ENCODE measurements at places on chromosomes 1 and 21.

DNA sequence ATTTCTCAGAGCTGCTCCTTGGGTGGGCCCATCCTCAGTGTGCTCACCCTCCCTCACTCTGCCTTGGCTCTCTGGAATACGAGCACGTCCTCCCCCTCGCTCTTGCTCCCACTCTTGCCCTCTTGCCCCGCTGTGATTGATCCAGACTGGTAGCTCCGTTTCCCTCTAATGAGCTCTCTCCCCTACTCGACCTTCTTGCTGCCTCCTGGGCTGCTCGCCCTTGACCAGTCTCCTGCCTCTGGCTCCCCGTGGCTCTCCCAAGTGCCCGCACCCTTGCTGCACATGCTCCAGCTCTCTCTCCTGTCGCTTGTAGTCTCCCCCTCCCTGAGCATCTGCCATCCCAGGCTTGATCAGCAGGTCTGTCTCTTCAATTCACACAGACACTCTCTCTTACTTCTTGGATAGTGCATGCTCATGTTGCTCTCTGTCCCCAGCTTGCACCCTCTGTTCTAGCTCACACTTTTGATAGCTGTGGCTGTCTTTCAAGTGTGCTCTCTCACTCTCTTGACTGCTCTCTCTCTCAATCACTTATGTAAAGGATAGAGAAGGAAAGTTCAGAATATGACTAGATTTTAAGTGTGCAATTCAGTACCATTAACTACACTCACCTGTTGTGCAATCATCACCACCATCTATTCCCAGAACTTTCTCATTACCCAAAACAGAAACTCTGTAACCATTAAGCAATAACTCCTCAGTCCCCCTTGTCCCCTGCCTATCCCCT is 51.1 kb downstream of the PHC2 start:
- no peak for DNase-seq

GRCh38 chr1:8632102-8632501 is 185.3 kb downstream of the RERE start:
- DNase-seq, result no peak

DNA sequence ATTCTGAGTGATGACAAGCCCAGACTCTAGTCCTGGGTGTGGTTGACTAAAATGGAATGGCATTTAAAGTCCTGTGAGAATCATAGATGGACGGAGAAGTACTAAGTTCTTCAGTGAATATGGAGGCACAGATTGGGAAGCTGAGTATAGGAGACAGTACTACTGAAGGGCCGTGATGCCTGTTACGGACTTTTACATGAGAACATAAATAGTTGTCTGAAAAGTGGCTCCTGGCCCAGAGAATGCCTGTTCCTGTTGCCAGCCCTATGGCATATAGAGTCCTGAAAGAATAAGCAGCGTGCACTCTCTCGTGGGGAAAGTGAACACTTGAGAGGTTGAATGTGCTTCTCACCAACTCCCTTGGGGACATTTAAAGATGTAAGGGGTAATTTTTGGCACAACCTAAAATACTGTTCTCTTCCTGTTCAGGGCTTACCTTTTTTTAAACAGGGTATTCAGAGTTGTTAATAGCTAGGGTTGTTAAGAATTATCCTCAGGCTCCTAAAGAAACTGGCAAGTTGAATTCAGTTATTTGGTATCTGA is 20.4 kb downstream of the CCT8 start:
- DNase-seq, result no peak

GRCh38 chr1:78146205-78146771 is 100.5 kb downstream of the GIPC2 start:
- DNase-seq, result no peak

DNA sequence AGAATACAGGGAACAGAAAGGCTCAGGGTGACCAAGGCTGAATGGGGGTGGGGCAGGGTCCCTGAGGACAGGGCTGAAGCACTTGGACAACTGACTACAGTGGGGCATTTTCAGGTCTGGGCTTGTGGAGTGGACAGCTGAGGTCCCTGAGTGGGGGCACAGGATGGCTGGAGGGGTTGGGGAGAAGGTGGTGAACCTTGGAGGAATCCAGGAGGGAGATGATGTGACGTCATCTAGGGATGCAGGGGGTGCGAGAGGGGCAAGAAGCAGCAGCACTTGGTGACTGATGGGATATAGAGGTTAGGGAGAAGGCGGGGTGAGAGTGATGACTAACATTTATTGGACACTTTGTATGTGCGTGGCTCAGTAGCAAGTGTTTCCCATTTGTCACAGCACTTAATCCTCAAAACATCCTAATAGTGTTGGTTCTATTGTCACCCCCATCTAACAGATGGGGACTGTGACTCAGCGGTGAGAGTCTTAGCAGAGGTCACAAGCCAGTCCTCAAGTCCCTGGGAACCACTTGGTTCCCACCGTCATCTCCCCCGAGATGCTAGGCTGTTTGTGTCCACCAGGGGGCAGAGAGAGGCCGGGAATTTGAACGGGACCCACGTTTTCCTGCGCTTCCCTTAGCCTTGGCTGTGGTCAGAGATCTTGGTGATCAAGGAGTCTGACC is 27.9 kb upstream of the BMP8B start:
- no peak for DNase-seq

DNA sequence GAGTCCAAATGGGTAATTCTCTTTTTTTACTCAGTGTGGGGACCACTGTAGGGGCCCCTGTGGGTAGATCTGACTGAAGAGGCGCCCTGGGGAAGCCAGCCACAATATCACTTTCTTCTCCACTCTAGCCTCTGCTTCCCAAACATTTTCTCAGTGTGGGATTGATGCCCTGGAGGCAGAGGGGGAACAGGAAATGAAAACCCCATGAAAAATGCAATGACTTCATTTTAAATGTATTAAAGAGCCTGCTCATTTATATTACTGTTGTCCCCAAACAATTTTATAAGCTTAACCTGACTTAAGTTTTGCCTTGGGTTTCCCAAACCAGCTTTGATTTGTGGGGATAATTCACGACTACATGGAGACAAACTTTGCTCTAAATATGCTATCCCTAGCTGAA is 181.9 kb downstream of the C1orf94 start:
- DNase-seq, result no peak

GRCh38 chr1:37108596-37109188 is 74.4 kb upstream of the GRIK3 start:
- DNase-seq, result no peak

DNA sequence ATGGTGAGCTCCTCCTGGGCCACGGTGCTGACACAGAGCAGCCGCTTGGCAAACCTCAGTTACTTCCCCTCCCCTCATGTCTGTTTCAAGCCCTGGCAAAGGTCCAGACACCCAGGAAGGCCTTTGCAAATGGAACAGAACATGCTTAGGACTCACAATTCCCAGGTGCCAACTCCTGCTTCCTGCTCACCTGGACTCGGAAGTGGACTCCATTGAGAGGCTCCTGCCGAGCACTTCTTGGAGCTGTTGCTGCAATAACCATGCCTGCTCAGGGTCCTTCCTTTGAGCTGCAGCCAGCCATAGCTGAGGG is 10.7 kb downstream of the DCST2 start:
- DNase-seq, result no peak

DNA sequence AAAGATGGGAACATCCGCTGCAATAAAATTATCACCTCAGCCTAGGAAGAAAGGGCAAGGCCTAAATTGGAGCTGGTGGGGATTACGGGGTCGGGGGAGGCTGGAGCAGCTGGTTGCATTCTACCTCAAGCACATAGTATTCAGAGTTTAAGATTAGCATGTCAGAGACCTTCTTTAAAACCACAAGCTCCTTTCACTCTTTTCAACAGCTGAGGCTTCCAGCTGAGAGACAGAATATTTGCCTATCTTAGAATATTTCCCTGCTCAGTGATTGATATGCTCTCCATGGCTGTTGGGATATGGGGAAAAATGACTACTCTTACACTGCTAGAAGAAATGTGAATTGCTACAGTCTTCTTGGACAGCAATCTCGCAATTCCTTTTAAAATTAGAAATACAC is 248.6 kb downstream of the TBX15 start:
- DNase-seq, result no peak

DNA sequence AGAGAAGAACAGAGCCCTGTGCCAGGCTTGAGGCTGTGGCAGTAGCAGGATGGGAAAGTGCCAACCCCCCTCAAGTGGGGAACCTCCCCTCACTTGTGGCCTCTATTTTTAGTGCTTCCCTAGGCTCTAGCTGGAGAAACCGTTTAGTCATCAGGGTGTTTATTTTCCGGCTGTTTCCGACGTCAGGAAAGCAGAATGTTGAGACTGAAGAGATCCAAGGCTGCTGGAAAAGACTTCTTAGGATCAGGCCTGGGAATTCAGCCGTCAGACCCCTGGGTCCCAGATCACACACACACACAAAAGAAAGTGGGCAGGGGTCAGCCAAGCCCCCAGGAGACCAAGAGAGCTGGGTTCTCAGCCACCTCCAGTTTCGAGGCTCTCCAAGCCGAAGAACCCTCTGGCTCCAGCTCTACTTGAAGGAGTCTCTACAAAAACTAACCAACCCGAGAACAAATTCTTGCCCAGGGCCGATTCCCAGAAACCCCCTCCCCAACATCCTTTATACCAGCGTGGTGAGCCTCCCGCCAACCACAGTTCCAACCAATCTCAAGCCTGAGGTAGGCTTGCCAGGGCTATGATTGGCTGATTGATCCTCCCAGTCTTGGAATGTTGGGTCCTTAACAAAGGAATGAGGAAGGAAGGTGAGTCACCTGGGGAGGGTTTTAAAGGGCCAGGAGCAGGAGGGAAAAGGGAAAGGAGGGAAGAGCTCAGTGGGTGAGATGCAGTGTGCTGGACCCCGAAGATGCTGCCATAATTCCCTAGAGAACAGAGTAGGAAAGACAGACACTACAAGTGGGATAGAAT is 2.5 kb upstream of the MEF2D start:
- DNase-seq, result peak; percentile 47

DNA sequence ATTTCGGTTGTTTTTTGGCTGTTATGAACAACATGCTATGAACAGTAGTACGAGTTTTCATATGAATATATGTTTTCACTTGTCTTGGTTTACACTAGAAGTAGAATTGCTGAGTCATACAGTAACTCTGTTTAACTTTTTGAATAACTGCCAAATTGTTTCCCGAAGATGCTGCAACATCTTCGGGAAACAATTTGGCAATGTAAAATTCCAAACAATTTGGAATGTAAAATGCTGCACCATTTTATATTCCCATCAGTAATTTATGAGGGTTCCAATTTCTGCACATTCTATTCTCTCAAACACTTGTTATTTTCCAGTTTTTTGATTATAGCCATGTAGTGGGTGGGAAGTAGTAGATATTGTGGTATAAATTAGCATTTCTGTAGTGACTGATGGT is 11.6 kb downstream of the PCBP3 start:
- DNase-seq, result no peak

DNA sequence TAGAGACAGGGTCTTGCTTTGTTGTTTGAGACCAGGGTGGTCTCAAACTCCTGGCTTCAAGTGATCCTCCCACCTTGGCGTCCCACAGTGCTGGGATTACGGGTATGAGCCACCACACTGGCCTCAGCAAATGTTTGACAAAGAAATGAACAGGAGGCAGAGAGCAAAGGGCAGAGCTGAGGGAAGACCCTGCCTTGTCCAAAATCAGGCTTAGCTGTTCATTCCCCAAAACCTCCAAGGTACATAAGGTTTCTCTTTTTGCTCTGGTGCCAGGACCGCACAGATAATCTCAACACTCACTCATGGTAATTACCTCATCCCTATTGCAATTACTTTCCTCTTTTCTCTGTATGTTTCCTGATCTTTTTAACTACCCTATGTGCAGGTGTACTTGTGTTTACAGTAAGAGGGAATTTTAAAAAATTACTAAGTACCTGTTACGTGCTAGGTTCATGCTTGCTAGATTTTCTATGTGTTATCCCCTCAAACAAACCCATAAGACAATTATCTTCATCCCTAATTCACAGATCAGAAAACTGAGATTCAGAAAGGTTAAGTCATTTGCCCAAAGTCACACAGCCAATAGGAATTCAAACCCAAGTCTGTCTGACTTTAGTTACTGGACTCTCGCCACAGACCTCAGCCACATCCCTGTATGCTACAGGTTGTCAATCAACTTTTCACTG is 11.5 kb downstream of the ASAP3 start:
- DNase-seq, result no peak

DNA sequence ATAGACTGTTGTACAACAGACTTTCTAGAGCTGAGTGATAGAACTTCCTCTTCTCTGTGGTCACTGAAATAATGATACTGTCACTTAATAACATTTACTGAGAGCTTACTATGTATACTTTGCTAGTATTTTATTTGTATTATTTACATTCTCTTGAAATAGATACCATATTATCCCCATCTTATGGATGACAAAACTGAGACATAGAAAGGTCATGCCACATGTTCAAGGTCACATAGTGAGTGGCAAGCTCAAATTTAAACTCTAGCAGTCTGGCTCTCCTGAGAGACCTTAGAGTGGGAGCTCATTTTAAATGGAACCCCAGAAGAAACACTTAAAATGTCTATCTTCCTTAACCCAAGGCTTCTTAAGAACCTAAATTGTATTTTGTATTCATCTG is 266.6 kb upstream of the CAMK1G start:
- DNase-seq, result no peak

GRCh38 chr1:244757091-244757939 is 78.1 kb upstream of the COX20 start:
- DNase-seq, result no peak

DNA sequence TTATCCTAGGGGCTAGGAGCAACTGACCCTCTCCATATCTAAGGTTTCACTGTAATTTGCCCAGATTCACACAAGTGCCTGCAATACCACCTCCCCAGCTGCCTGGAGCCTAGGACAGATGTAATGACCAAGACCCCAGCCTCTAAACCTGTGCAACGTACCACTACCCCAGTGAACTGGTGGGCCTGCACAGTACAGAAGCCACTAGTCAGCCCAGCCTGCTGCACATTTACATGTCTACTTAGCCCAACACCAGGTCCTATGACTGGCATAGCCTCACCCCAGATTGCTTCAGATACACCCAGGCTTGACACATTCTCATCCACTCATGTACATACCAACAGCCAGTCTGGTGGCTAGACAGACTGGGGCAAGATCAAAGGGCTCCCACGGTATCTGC is 1336.6 kb downstream of the BRINP3 start:
- no peak for DNase-seq
